ENCODE measurements at places on chromosomes 2 and 18.

DNA sequence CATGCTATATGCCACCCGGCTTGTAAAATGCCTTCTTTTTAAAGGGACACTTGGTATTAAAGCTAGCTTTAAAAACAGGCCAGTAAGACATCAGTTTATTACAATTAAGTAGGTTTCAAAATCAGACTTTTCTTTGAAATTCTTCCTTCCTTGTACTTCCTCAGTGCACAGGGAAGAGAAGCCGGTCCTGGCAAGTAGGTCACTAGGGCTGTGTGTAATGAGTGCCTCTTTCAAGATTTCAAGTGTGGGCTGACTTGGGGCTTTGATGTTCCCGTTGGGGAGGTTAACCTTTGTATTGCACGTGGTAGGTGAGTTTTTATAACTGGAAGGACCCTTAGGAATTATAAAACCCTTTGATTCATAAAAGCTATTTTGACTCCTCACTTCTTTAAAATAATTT is 566.4 kb upstream of the ID2 start:
- DNase-seq = no peak

DNA sequence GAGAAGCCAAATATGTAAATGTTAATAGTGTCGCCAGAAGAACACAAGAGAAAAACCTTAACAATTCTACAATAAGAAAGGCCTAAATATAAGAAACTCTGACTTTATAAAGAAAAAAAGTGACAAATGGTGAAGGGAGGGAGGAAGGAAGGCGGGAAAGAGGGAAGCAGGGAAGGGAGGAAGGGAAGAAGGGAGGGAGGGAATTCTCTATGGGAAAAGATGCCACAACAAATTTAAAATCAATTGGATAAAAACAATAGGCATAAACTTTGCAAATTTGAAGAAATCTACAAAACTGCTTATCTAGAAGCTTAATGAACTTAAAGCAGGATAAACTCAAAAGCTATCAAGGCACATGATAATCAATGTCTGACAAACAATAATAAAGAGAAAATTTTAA is 16.9 kb downstream of the NBAS start:
- no peak for DNase-seq

DNA sequence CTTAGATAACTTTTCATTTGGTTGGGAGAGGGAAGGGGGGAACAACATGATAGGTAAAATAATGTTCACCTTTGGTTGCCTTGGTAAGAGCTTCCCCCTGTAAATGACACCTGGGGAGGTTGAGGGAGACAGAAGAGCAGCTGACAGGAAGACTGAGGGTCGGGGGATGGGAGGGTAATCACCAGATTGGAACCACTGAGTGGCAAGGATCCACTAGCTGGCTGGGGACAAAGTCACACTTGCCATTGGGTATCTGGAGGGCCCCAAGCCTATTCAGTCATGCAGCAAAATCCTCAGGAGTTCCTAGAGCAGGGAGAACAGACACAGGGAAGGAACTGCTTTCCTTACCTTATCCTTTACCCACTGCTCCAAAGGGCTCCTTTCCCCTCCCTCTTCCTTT is 84.3 kb downstream of the MAPK4 start:
- no peak for DNase-seq

DNA sequence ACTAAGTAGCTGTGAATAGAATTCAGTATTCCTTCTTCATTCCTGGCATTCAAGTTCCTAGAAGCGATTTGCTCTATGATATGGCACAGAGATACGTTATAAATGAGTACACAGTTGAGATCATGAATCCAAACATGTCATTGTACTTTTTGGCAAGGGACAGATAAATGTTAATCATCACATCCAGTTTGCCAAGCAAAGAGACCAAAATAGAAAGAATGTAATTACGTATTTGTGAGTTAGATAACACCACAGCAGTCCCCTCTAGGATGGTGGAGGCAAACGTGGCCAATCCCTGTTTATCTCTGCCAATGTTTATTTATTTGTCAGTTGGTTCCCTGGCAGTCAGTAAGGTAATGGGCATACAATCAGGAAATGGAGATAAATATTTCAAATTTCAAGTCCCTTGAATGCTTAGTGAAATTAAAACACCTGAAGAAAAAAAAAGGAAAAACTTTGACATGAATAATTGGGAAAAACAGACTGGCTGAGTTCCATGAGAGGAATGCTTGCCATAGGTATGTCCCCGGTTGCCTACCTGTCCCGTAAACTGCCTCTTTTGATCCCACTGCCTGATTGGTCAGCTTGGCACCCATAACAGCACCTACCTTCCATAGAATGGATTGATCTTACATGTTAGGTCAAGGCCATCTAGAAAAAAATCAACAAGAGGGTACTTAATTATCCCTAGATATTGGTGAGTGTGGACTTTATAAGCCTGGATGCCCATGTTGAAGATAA is 451.1 kb upstream of the NETO1 start:
- DNase-seq = no peak

All from activated effector memory CD4-positive, alpha-beta T cell treated with Interleukin-2 at 50 U/mL for 16 hours (primary cell).